Karpas-422 (cell line): ENCODE measurements at places on chromosomes 11 and 22. TPM values are rescaled to one million over a fixed set of nuclear protein-coding genes. Genes with fewer than 3 reads are reported as not detected.

The DCUN1D5 gene
- total RNA-seq: 243 and 322 TPM in 2 replicates

DNA sequence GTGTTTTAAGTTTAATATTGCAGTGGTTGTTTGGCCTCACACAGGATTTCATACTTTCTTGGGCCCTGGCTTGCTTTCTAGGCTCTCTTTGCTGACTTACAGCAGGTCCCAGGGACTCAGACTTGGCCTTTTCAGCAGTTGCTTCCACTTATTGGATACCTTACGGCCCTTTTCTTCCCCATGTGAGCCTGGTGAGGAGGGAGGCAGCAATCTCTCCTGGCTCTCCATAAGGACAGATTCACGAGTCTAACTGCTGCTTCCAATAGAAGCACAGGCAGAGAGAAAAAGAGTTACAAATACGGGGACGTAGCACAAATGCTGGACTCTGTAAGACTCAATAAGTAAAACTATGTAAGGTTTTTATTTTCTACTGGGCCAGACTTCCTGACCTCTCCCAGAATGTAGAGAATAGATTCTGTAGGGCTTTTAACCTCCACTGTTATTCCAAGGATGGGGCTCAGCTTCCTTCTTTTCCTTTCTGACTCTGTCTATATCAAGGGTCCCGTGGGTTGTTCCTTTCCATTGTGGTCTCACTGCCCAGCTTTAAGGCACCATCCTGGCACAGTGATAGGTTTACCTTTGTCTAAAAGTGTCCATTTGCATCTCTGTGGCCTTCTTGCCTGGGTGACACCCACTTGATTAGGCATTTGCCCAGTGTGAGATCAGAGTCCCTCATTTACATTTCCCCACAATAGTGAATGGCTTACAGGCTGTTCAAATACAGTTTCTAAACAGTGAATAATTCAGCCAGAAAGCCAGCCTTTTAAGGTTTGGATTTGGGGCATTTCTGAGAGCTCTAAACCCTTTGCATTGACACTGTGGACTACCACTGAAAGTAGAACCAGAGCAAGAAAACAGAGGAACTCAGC is 92.8 kb downstream of the RASSF10 start:
- DNase-seq: no peak

The AQP11 gene
- total RNA-seq: 1.3 and 1.9 TPM in 2 replicates

DNA sequence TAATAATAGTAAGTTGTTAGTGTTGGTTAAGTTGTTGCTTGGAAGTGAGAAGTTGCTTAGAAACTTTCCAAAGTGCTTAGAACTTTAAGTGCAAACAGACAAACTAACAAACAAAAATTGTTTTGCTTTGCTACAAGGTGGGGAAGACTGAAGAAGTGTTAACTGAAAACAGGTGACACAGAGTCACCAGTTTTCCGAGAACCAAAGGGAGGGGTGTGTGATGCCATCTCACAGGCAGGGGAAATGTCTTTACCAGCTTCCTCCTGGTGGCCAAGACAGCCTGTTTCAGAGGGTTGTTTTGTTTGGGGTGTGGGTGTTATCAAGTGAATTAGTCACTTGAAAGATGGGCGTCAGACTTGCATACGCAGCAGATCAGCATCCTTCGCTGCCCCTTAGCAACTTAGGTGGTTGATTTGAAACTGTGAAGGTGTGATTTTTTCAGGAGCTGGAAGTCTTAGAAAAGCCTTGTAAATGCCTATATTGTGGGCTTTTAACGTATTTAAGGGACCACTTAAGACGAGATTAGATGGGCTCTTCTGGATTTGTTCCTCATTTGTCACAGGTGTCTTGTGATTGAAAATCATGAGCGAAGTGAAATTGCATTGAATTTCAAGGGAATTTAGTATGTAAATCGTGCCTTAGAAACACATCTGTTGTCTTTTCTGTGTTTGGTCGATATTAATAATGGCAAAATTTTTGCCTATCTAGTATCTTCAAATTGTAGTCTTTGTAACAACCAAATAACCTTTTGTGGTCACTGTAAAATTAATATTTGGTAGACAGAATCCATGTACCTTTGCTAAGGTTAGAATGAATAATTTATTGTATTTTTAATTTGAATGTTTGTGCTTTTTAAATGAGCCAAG is 2.7 kb downstream of the NEAT1 start:
- peak; percentile 88 for DNase-seq

The CCDC89 gene
- total RNA-seq: 0.37 and 0.40 TPM in 2 replicates
